GM06990 (cell line): ENCODE measurements at places on chromosomes 4 and X.
A peak's percentile ranks its signal among the peaks of the same experiment; 100 is the strongest.

- DNase-seq = no peak
These were observed 38.0 kb upstream of the FBXW7 start for GRCh38 chr4:152573861-152574260.

DNA sequence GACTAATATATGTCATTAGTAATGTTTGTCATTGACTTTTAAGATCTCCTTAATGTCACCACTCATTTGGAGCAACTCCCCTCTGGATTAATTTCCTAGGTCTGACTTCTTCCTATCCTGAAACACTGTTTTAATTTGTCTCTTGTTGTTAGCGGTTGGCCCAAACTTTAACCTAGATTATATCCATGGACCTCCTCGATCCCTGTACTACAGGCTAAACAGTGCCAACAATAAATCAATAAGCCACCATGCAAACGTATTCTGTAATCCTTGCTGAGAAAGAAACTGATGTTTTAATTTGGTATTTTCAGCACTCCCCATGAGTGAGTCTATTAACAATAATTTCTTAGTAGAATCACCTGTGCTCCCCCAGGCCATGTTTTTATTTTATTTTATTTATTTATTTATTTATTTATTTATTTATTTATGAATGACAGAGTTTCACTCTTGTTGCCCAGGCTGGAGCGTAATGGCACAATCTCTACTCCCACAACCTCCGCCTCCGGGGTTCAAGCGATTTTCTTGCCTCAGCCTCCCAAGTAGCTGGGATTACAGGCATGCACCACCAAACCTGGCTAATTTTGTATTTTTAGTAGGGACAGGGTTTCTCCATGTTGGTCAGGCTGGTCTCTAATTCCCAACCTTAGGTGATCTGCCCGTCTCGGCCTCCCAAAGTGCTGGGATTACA is 204.1 kb downstream of the IL15 start:
- DNase-seq = no peak

- DNase-seq = no peak
These were observed 14.3 kb downstream of the FAM9C start for GRCh38 chrX:13029887-13030771.

- DNase-seq = no peak
These were observed 4.4 kb downstream of the LSM6 start for GRCh38 chr4:146179784-146180370.

DNA sequence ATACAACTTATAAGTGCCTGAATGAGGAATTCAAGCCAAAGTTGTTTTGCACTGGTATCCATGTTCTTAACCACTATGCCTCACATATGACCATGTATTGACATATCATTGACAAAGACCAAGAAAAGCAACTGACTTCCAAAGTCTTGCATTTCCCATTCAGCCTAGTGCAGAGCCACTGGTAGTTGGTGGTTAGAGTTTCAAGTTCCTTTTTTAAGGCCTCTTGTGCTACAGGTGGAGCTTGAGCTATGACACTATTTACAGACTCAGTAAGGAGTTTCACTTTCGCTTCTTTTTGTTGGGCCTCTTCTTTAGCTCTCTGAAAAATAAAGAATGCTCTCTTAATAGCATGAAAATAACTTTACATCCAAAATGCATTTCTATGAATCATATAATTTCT is 763.0 kb downstream of the DMD start:
- DNase-seq = peak; percentile 21

DNA sequence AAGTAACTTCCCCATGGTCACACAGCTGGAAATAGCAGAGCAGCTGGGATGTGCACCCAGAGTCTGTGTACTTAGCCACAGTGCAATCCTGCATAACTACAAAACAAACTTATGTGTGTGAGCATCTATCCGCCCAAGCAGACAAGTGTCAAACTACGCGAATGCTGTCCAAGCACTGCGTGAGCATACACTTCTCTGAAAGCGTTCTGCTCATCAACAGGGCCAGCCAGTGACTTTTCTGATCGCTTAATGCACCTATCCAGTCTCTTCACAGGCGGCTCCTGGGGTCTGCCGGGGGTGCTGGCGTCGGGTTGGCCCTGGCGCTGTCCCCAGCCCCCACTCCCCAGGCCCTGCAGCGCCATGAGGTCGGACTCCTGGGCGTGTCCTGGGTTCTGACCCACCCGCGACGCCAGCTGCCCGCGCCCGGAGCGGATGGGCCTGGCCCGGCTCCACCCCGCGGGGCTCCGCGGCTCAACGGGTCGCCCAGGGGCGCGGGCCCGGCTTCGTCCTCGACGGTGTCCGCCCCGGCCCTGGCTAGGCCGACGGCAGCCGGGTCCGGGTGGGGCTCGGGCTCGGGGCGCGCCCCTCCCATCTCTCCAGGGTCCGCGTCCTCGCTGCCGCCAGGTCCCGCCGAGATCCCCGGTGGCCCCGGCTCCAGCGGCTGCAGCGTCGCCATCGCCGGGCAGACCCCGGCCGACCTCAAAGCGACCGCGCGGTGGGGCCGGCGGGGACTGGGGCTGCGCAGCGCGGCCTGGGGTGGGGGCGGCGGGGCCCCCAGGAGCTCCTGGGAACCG is 1.3 kb upstream of the ZNF141 start:
- DNase-seq = peak; percentile 14

DNA sequence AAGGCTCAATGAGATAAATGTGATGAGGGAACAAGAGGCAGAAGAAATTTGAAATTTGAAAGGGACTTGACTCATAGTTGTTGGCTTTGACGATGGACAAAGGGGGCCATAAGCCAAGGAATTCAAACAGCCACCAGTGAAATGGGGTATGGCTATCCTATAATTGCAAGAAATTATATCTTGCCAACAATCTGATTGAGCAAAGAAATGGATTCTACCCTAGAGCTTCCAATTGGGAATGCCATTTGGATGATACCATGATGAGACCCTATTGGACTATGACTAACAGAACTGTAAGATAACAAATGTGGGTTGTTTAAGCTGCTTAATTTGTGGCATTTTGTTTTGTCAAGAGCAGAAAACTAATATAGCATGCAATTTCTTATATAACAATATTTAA is 270.1 kb upstream of the ARSJ start:
- no peak for DNase-seq

DNA sequence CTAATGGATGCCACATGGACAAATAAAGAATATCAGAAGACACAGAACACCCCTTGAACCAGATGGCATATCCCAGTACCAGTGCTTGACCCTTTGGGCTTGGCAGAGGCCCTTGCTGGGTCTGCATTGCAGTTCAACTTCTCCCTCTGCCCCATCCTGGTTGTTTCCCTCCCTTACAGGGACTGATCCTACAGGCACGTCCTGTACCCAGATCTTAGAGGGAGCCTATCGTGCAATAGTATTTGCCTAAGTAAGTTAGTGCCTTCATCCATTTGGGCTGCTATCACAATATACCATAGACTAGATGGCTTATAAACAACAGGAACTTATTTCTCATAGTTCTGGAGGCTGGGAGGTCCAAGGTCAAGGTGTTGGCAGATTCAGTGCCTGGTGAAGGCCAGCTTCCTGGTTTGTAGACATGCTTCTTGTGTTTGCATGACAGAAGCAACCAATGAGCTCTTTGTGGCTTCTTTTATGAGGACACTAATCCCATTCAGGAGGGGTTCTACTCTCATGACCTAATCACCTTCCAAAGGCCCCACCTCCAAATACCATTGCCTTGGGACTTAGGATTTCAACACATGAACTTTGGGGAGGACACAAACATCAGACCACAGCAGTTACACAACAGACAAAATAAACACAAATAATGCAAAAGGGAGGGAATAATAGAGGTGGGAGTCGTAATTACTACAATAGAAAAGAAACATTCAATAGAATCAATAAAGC is 146.5 kb upstream of the MSX1 start:
- no peak for DNase-seq

- no peak for DNase-seq
These were observed 1.0 kb upstream of the ACSL1 start for GRCh38 chr4:184826691-184827270.

- DNase-seq = no peak
These were observed 148.3 kb downstream of the STOX2 start for GRCh38 chr4:184053434-184053833.

GRCh38 chr4:75598390-75598789 is 31.9 kb downstream of the CDKL2 start:
- DNase-seq = no peak

GRCh38 chrX:42442745-42443144 is 335.2 kb downstream of the PPP1R2C start:
- DNase-seq = no peak

DNA sequence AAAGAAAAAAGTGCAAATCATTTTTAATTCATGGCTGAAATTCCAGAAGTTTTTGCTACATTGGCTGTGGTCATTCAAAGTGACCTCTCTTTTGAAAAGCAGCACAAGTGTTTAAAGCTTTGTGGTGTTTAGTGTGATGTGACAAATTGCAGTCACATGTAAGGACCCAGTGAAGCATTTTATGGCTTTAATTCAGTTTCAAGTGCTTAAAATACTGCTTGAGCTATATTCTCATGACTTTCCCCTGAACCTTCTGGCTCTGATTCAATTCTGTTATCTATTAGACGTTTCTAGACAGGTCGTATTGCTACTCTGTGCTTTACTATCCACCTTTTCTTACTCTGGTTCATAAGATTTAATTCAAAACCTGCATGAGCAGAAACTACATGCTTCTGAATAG is 105.8 kb downstream of the FAT4 start:
- no peak for DNase-seq

- peak; percentile 17 for DNase-seq
These were observed 956 bp downstream of the TAPT1 start for GRCh38 chr4:16225167-16225862.

GRCh38 chr4:126740687-126741086 is 892.1 kb upstream of the INTU start:
- no peak for DNase-seq

DNA sequence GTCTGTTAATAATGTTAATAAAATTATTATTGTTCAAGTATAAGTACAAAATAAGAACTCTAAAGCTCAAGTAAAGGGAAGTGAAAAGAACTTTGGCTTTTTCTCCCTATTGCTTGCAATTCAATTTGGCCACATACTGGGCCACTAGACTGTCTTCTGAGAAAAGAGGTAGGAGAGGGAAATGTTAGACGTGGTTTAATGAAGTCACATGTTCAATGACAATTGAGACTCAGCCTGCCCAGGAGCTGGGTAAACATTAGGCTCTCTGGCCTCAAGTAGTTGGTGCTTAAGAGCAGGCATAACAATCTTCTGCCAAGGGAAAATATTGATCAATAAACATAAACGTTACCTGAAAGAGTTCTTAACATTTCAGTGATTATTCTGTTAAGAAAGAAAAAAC is 15.1 kb upstream of the PRSS12 start:
- DNase-seq = no peak

GRCh38 chr4:107858158-107858742 is 33.5 kb downstream of the SGMS2 start:
- DNase-seq = no peak

GRCh38 chr4:26235500-26235899 is 85.3 kb upstream of the RBPJ start:
- DNase-seq = no peak

- DNase-seq = no peak
These were observed 575.1 kb downstream of the IL15 start for GRCh38 chr4:142211444-142211843.

DNA sequence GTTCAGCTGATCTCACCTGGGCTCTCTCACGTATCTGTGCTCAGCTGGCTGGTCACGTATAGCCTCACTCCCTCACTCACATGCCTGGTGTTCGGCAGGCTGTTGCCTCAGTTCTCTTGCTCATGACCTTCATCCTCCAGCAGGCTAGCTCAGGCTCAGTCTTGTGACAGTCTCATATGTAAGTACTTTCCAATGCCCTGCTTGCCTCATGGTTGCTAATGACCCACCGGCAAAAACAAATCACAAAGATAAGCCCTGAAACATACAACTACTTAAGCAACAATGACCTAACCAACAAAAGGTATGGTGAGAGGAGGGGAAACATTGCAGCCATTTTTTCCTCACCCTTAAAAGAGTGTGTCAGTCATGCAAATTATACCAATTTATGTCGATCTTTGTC is 25.0 kb downstream of the MEPE start:
- DNase-seq = no peak

DNA sequence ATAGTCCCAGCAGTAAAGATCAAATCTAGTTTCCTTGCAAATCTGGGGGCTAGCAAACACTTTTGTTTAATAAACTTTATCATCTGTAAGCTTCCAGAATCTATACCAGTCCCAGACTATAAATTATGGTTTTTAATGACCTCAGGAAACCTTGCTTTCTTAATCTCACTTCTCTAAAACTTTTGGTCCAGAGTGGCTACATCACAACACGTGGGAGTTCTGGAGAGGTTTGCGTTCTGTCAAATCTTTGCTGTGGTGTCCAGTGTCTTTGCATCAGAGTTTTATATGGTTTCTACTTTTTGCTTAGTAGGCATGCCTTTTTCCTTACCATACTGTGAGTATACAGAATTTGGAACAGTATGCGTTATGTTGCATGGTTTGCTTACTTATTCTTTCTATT is 193.9 kb downstream of the ANK2 start:
- DNase-seq = no peak

DNA sequence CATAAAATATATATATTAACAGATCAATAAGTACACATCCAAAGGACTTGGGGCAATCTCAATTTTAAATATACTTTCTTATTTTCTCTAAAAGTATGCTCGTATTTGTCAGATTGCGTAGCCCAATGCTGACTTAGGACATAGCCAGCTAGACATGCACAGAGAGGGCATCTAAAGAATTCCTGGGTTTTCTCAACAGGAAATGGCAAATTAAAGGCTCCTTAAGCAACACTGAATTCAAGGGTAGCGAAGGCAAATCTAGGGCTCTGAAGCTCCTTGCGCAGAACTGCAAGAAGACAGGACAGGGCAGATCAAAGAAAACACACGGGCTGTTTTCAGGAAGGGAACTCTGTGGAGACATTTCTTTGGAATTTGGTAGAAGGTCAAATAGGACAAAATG is 94.6 kb upstream of the FTHL17 start:
- DNase-seq = no peak

DNA sequence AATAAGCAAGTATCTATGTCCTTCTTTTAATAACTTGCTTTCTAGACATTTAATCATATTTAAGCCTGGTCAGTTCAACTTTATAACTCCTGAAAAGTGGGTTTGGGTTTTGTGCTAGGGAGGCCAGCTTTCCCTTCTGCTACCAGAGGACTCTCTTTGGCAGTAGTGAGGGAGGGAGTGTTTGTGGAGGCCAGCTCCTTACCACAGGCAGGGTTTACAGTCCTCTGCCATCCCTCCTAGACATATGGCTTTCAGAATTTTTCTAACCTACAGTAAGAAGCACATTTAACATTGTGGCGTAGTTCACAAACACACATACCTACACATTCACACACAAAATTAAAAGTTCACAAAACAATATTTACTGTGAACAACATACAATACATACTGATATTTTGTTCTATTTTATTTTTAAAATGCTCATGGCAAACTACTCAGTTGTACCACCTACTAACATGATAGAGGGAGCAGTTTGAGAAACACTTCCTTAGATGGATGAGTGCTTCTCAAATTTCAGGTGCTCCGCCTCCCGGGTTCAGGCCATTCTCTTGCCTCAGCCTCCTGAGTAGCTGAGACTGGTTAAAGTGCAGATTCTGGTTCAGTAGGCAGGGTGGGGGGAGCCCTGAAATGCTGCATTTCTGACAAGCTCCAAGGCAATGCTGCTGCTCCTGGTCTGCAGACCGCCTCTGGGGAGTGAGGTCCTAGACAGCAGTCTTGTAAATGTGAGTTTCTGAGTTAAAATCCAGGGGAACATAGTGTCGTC is 86.7 kb downstream of the PTTG2 start:
- DNase-seq = no peak

GRCh38 chr4:25085671-25086070 is 54.9 kb upstream of the LGI2 start:
- no peak for DNase-seq
